NCI-H2029 treated with DMSO at 0.1 percent for 48 hours (cell line): ENCODE measurements at places on chromosomes 6 and 20.

- no peak for DNase-seq
These were observed 273.0 kb upstream of the STXBP5 start for GRCh38 chr6:146931214-146931613.

- DNase-seq, result no peak
These were observed 177.7 kb downstream of the MRPL14 start for GRCh38 chr6:43949551-43949991.

DNA sequence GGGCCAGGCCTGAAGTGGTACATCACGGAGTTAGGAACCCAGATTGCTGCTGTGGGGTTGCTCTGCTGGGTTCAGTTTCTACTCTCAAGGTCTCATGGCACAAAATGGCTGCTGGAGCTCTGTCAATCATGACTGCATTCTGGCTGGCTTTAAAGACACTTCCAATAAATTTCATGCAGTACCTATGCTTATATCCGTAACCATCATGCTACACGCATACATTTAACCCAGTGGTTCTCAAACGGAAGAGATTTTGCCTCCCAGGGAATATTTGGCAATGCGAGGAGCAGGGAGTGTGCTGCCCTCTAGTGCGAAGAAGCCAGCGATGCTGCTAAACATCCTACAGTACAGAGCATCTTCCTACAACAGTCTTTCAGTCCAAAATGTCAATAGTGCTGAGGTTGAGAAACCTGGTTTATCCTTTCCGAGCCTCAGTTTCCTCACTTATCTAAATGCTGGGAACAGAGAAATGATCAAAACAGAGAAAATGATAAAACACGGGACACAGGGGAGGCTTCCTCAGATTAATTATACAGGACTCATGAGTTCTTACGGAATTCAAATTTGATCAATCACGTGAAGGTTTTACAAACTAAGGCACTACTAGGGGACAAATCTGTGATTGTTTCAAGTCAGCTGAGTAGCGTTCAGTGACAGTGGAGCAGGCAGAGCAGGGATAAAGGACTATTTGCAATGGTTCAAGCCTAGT is 9.6 kb upstream of the SLC2A10 start:
- no peak for DNase-seq

GRCh38 chr20:12434672-12435071 is 517.0 kb downstream of the BTBD3 start:
- DNase-seq, result no peak

GRCh38 chr6:35044761-35045421 is 96.2 kb downstream of the TCP11 start:
- peak; percentile 97 for DNase-seq

GRCh38 chr6:117911660-117912059 is 4.6 kb downstream of the SLC35F1 start:
- DNase-seq, result no peak

DNA sequence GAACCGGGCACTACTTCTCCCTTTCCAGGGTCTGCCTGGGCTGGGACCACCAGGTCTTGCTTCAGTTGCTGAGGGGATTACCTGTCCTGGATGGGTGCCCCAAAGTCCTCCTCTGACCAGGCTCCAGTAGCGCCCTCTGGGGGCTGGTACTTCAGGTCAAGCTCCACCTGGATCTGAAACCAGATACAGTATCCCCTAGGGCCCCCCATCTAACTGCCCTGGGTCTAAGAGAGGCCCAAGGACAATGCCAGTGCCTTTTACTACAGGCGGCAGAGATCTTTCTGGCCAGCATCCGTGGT is 11.2 kb upstream of the SPAG4 start:
- DNase-seq, result no peak

DNA sequence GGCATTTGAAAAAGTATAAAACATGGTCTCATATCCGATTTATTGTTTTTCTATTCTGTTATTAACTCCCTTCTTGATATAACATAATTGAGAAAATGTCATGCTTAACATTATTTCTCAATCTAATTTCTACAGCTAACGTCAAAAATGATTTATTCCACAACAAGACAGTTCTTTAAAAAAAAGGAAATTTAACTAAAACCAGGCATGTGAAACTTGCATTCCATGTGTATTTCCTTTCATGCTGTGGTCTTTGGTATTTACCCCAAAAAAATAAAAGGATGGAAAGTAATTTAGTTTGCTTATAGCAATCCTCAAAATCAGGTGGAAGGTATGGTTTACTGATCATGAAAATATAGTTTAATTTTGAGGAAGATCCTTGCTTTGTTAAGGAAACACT is 142.8 kb downstream of the COL21A1 start:
- no peak for DNase-seq

DNA sequence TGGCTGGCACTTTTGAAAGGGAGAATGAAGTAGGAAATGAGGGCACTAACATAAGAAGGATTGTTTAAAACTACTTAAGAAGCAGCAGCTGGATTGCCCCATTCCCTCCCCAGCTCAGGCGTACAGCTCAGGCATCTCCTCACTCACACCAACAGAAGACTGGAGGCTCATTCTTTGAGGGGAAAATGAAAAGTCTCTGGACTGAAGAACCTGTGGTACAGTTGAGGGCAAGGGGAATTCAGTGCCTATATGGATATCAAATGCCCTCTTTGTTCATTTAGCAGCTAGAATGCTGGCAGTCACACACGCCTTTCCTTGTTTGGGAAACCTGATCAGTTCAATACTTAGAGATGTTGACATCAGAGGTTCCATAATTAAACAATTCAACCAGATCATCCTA is 502.1 kb upstream of the SOX4 start:
- peak; percentile 74 for DNase-seq

DNA sequence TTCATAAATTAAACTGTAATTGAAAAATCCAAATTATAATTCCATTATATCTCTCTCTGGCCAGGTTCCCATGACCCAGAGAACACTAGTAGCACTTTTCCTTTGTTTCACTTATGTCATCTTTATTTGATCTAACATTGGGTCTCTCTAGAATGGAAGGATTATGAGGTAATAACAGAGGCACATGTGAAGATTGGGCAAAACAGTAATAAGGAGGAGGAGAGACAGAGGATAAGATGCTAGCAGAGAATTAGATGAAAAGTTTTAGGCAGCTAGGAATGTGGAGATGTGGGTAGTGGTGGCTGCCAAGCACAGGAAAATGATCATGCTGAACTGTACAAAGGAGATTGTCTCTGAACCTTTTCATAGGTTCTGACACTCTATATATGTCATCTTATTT is 3.3 kb downstream of the TAB2 start:
- DNase-seq, result no peak

DNA sequence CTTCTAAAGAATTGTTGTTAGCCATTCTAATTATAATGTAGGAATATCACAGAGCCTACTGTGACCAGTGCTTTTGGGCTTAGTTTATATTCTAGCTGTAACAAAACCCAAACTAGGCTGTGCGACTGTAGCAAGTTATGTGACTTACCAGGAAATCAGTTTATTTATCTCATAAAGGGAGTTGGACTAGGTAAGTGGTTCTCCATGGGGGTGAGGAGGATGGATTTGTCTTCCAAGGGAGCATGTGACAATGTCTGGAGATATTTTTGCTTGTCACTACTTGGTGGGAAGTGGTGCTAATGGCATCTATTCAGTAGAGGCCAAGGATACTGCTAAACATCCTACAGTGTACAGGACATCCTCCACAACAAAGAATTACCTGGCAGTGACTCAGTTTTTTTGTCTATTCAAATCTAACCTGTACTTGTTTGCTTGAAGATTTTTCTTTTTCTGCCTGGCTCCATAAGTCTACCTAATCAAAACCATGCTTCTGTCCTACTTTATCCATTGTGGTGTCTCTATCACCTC is 32.5 kb downstream of the ZFAND3 start:
- DNase-seq, result no peak

DNA sequence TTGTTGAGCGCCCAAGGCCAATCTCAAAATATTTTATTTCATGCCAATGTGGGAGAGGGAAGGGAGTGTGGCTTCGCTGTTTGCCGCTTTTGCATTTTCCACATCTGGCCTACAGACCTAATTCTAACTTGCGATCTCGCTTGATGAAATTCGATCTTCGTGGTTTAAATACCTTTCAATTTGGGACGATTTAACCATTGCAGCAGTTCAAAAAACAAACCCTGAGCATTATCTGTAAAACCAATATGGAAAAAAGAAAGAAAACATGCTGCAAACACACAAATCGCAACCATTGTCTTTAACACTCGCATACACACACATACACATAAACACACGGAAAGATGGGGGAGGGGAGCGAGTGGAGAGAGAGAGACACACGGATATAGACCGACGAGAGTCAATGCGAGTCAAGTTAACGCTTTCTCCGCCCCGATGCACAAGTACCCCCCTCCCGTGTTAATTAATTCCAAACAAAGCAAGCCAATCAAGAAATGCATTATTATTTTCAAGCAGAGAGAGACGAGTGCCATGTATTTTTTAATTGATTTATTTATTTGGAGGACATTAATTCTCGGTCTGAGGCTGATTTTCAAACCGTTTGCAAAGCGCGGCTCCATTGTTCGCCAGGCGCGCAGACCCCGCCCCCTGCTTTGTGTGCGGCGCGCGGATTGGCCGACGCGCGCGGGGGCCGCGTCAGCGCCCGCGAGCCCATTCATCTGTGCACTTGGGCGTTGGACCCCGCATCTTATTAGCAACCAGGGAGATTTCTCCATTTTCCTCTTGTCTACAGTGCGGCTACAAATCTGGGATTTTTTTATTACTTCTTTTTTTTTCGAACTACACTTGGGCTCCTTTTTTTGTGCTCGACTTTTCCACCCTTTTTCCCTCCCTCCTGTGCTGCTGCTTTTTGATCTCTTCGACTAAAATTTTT is at the start of gene MARCKS:
Gene MARCKS, plus strand, starts transcription at position 721 of the 931 bp plus-strand sequence. CDS start 401 bp downstream, outside the sequence.
- peak; percentile 99 for DNase-seq

- DNase-seq, result no peak
These were observed 43.8 kb upstream of the LAMA4 start for GRCh38 chr6:112298021-112298745.

DNA sequence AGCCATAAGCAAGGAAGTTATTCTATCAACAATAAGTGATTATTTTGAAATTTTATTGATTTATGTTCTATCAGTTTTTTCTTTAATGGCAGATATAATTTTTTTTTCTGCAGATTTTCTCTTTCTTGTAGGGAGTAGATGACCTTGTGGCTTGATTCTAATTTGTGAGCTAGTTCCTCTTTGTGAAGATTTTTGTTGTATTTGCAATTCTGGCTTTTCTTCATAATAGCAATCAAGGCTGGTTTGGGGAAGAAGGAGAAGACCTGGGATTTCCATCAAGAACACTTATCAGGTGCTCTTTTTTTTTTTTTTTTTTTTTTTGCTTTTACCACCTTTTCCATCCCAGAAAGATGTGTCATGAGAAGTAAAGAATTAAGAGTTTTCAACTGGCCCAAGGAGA is 324.2 kb upstream of the MAN1A1 start:
- no peak for DNase-seq

DNA sequence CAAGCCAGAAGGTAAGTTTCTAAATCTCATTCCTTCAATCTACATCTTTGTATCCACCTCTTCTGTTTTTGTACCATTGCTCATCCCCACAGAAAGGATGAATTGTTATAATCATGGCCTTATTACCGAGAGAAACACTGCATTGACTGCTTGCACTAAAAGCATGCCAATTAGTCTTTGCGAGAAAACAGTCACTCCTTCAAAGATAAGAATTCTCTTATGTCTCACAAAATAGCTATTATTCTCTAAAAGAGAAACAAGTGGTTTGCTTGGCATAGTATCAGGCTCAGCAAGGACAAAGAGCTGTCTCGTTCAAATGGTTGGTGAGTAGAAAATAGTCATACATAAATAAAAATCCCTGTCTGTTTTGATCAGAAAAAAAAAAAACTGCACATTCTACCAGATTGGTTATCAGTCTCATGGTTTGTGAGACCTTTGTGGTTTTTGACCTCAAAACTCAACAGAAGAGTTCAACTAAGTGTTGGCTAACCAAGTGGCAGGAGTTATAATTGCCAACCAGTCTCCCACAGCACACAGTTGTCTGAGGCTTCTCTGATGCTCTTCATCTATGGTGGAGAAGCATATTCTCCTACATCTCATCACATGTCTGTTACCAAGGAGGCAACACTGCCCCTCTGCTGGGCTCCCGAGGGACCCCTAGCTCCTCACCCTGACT is 35.1 kb upstream of the ARMH2 start:
- no peak for DNase-seq

DNA sequence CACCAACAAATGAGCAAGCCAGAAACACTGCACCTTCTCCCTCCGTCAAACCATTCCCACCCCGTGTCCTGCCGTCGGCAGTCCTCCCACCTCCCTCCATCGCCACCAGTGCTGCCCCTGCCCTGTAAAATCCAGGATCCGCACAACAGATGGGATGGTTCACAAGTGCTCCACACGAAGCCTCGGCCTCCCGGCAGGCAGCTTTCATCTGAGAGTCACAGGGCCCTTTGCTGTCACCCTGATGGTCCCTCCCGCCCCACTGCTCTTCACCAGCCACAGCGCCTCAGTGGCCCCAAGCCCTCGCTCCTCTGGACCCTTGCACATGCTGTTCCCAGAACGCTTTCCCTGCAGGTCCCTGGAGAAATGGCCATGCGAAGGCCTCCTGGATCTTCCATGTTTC is 12.1 kb downstream of the SLC4A11 start:
- DNase-seq, result no peak

GRCh38 chr20:41261790-41262717 is 55.5 kb downstream of the ZHX3 start:
- no peak for DNase-seq

DNA sequence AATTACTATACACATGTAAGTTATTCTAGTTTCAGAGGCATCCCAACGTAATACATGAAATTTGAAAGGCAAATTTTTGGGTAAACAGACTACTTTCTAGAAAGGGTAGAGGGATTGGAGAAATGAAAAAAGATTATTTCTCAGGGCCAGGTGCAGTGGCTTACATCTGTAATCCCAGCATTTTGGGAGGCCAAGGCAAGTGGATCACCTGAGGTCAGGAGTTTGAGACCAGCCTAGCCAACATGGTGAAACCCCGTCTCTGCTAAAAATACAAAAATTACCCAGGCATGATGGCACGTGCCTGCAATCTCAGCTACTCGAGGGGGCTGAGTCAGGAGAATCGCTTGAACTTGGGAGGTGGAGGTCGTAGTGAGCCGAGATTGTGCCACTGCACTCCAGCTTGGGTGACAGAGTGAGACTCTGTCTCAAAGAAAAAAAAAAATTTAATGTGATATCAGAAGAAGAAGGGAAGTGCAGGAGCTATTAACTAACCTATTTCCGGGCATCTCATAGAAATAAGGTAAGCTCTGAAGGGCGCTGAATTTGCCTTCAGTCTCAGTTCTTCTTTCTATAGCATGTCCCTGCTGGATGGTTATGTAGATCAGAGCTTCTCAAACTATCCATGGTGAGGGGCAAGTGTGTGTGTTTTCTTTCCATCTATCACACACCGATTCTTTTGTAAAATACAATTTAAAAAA is 100.3 kb upstream of the MTHFD1L start:
- no peak for DNase-seq

DNA sequence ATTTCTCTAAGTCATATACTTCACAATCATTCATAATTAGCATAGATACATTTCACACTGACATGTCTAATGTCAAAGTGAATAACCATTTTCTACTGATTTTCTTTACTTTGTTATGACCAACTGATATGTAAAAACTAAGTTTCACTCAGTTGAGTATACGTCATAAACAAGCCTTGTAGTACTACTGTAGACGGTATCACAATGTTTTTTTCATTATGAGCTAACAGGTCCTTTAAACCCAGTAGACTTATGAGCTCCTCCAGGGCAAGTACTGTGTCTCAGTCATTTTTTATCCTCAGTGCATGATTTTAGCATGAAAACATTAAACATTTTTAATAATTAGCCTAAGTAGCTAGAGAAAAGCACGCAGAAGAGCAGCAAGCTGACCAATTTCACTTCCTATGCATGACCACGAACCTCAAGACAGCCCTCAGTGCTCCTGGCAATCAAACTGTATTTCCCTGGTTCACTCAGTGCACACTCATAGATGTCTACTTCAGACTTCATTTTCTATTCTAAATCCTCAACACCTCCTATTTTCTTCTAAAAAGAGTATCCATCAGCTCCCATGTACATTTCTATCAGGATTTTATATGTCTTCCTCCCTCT is 32.0 kb upstream of the TFAP2D start:
- no peak for DNase-seq
